ENCODE measurements at places on chromosomes 7 and 10. TPM values are rescaled to one million over a fixed set of nuclear protein-coding genes. Genes with fewer than 3 reads are reported as not detected.

Gene NUTM2E
- total RNA-seq = not detected

Gene LGI1
- total RNA-seq = not detected

Gene COL17A1
- total RNA-seq = 2.3 TPM

Gene ELFN1
- total RNA-seq = 3.5 TPM

Gene BAMBI
- 10.6 TPM for total RNA-seq

Gene RNF32
- total RNA-seq = 1.7 TPM

Gene FZD8
- total RNA-seq = 25.7 TPM

Gene EBLN1
- total RNA-seq = not detected

Gene FRG2B
- not detected for total RNA-seq

Gene NKX6-2
- not detected for total RNA-seq

Gene DENND2A
- 26.7 TPM for total RNA-seq

Gene SLC35B4
- 19.0 TPM for total RNA-seq

Gene TUBB8
- not detected for total RNA-seq

Gene CALCR
- total RNA-seq = not detected

Gene MYH16
- not detected for total RNA-seq

Gene ELN
- total RNA-seq = 38.6 TPM

Gene MARVELD1
- 21.5 TPM for total RNA-seq

Gene NXPH1
- not detected for total RNA-seq

Gene MCU
- 17.0 TPM for total RNA-seq

Gene SYCE1
- total RNA-seq = not detected

Gene ACSM6
- total RNA-seq = not detected

Gene CALML5
- not detected for total RNA-seq

Gene LLCFC1
- total RNA-seq = not detected

Gene STOX1
- total RNA-seq = 2.2 TPM

Gene PHYH
- total RNA-seq = 11.3 TPM

Gene ATG9B
- total RNA-seq = 2.8 TPM

Gene C10orf53
- total RNA-seq = not detected

Gene SGMS1
- total RNA-seq = 39.5 TPM

Gene PRSS37
- not detected for total RNA-seq

Gene TNS3
- total RNA-seq = 239 TPM

Gene CXCL12
- 401 TPM for total RNA-seq

Gene MYOF
- 16.9 TPM for total RNA-seq

Gene LBX1
- total RNA-seq = not detected

Gene C10orf62
- not detected for total RNA-seq

Gene GATA3
- 6.6 TPM for total RNA-seq

Gene FRA10AC1
- total RNA-seq = 20.4 TPM

Gene C10orf67
- total RNA-seq = not detected

Gene ODAD2
- total RNA-seq = 0.63 TPM

Gene TLX1
- 61.2 TPM for total RNA-seq

Gene MAGI2
- total RNA-seq = 14.0 TPM

Gene AKR1C4
- total RNA-seq = not detected

Gene CYP2C18
- total RNA-seq = not detected

Gene AQP1
- total RNA-seq = 17.1 TPM

Gene CPED1
- 35.7 TPM for total RNA-seq
